ENCODE measurements at places on chromosomes 4 and X.

GRCh38 chr4:65865489-65865888 lies 195.2 kb upstream of the EPHA5 start:
- no peaks in the 10 kb centered on the region for H3K4me1 ChIP-seq
- H3K4me3 ChIP-seq, result no peak overlapping the region
- DNase-seq, result no peak
- no peak overlapping the region for H3K27ac ChIP-seq

DNA sequence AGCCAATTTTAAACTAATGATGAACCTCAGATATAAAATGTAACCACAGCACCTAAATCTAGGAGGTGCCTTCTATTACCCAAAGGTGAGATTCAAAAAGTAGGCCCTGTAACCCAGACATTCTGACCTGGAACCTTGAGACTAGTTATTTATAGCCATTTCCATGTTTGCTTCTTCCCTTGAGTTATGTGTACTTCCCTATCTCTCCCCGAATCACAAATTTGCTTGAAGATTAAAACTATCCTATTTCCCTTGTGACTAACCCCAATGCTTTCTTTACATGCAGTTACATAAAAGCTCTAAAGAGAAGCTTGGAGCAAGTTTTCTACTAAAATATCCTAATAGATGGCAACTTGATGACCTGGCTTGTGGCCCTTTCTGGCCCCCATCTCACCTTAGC lies 32.6 kb upstream of the S100G start:
- DNase-seq, result no peak
- no peaks in the 10 kb centered on the region for H3K27me3 ChIP-seq
- H3K27ac ChIP-seq, result no peak overlapping the region
- peaks cover 16% of the 10 kb centered on the region for H3K36me3 ChIP-seq

GRCh38 chrX:20252381-20253231 lies 14.1 kb downstream of the RPS6KA3 start:
- peak overlapping the region; percentile 70 for H3K27ac ChIP-seq
- peak; percentile 75 for DNase-seq
- peaks cover 16% of the 10 kb centered on the region for H3K36me3 ChIP-seq
- no peaks in the 10 kb centered on the region for H3K27me3 ChIP-seq
- peaks cover 40% of the 10 kb centered on the region for H3K4me1 ChIP-seq
- no peak overlapping the region for H3K4me3 ChIP-seq

GRCh38 chrX:130158311-130158710 lies 7.3 kb downstream of the AIFM1 start:
- H3K4me3 ChIP-seq, result no peak overlapping the region
- peaks cover 21% of the 10 kb centered on the region for H3K4me1 ChIP-seq
- H3K27ac ChIP-seq, result no peak overlapping the region
- H3K27me3 ChIP-seq, result no peaks in the 10 kb centered on the region
- peaks cover 6% of the 10 kb centered on the region for H3K36me3 ChIP-seq

- H3K27ac ChIP-seq, result no peak overlapping the region
- no peak for DNase-seq
- H3K4me1 ChIP-seq, result no peaks in the 10 kb centered on the region
- no peaks in the 10 kb centered on the region for H3K36me3 ChIP-seq
- no peak overlapping the region for H3K4me3 ChIP-seq
Observed at GRCh38 chrX:42627891-42628290, 150.1 kb downstream of the PPP1R2C start.

DNA sequence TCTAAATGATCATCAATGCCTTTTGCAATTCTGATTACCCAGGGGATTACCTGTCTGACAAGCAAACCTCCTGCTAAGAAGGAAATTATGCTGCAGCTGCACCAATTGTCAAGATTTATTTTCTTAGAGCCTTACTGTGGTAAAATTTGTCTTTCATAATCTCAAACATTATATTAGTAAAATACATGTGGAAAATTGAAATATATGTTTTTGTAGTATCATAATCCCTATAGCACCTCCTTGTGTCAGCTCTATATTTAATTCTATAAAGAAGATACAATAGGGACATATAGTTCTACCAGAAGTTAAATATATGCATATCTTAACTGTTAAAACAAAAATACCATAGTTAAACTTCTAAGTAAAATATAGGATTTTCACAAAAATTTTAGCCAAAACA lies 655.6 kb upstream of the PCDH10 start:
- H3K36me3 ChIP-seq, result no peaks in the 10 kb centered on the region
- no peak for DNase-seq
- no peaks in the 10 kb centered on the region for H3K27me3 ChIP-seq
- H3K4me1 ChIP-seq, result no peaks in the 10 kb centered on the region
- no peak overlapping the region for H3K27ac ChIP-seq

DNA sequence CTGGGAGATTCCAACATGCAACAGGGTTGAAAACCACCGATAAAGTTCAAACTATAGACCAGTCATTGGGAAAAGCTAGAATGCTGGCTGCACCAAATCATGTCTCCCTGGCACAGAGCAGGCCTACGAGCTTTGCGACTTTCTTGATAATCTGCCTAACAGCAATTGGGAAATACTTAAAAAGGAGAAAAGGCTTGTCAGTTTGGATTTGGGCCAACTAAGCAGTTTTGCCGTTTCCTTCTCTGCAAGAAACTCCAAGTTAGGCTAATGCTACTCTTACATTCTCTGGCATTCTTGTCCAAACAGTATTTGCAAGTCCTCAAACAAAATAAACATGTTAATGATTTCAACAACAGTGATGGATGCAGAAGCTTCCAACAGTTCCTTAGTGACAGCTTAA lies 87.9 kb downstream of the PDK3 start:
- no peak overlapping the region for H3K4me3 ChIP-seq
- no peak overlapping the region for H3K27ac ChIP-seq
- no peaks in the 10 kb centered on the region for H3K4me1 ChIP-seq
- H3K27me3 ChIP-seq, result no peaks in the 10 kb centered on the region

DNA sequence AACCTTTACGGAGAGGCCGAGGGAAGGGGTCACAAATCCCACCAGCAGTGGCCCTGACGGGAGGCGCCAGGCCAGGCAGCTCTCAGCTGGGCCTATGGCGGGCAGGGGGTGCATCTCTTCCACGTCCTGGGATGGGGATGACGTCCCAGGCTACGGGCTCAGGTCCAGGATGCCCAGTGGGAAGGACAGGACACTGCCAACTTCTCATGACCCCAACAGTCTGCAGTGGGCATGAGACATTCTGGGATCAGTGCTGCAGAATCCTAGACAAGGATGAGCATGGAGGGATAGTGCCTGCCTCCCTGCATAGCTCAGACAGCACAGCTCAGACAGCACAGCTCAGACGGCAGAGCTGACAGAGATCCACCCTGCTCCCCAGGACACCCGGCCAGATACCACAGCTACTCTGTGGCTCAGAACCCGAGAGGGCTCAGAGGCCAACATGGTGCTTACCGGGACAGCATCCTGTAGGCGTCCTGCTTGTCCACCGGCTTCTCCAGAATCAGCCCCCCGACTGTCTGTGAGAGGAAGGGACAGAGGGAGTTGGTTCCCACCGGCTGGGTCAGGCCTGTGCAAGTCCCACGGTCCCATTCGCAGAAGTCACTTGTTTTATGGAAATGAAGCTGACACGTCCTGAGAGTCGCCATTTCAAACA lies 17.3 kb downstream of the ASMTL start:
- no peak overlapping the region for H3K27ac ChIP-seq
- peaks cover 46% of the 10 kb centered on the region for H3K36me3 ChIP-seq
- no peaks in the 10 kb centered on the region for H3K4me1 ChIP-seq
- peak; percentile 34 for DNase-seq

GRCh38 chr4:123418351-123418931 lies 21.8 kb downstream of the SPRY1 start:
- peak overlapping the region; percentile 35 for H3K4me3 ChIP-seq
- H3K4me1 ChIP-seq, result peaks cover 79% of the 10 kb centered on the region
- peak overlapping the region; percentile 93 for H3K27ac ChIP-seq
- peaks cover 4% of the 10 kb centered on the region for H3K36me3 ChIP-seq
- DNase-seq, result peak; percentile 68

DNA sequence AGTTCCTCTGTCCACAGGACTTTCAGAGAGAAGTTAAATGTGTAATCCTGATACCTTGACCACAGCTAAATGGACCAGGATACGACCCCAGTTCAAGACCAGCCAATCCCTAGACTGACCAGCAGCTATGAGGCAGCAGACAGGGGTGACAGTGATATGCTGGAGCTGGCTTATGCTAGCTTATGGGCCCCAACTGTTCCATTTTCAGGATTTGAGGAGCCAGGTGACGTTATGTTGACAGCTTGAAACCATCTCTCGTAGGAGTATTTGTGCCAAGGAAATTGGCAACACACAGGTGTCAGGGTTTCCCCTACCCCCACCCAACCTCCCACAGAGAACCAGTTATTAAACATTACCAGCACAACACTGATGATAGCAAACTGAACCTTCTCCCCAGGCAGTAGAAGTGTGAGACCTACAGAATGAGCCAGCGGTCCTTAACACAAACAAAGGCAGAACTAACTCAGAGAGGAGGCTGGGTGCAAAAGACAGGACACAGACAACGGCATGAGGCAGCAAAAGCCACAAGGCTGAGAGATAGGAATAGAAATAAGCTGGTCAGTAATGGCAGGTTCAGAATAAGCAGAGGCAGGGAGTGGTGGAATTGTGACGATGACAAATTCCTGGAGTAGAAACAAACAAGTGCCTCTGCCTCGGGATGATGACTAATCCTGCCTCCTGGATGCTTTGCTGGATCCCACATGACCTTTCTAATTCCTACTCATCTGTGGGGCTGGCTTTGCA lies 85.6 kb upstream of the CPEB2 start:
- no peaks in the 10 kb centered on the region for H3K4me1 ChIP-seq
- no peaks in the 10 kb centered on the region for H3K36me3 ChIP-seq
- no peak overlapping the region for H3K27ac ChIP-seq

All from activated CD8-positive, alpha-beta memory T cell treated with anti-CD3 and anti-CD28 coated beads, Interleukin-2, amount 10 ng/mL, durations not matched to agents 7 days and 5 days (primary cell).